CD4-positive, alpha-beta T cell treated with Interleukin-2 at 100 ng/mL for 4 hours (primary cell): ENCODE measurements at places on chromosomes 7 and 10.

- no peak for DNase-seq
Measured at GRCh38 chr7:81231301-81231838, 312.5 kb upstream of the SEMA3C start.

- DNase-seq: no peak
Measured at GRCh38 chr7:21184942-21185652, 242.8 kb upstream of the SP4 start.

- no peak for DNase-seq
Measured at GRCh38 chr7:4139656-4140625, 542.2 kb upstream of the FOXK1 start.

DNA sequence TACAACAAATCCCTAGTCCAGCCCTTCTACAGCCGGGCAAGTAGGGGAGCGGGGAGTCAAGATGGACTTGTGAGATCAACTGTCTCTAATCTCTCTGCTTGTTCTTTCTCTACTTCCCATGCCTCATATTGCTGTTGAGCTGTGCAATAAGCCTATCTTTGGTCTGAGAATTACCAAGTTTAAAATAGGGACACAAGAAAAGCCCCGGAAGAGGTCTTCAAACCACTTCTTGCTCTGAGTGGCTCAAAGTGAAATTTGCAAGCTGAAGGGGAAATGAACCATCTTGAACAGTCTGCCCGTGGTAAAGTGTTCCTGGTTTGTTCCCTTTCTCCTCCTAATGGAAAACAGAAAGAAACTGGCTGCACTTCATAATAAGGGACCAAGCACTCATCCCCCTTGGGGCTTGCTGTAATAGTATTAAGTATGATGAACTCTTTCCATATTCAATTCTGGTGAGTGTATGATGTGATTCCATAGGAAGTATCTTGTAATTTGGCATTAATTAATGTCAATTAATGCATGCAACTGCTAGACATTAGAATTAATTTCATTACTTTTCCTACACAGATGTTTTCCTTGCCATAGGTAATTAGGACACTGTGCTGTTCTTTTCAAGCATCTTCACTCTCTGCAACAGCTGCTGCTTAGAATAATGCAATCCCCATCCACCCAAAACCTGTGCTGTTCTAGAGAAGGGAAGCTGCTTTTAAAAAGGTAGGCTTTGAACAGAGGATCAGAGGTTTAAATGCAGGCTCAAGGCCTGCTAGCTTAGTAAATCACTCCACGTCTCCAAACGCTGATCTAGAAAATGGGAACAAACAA is 449.6 kb downstream of the SORCS1 start:
- DNase-seq: no peak

DNA sequence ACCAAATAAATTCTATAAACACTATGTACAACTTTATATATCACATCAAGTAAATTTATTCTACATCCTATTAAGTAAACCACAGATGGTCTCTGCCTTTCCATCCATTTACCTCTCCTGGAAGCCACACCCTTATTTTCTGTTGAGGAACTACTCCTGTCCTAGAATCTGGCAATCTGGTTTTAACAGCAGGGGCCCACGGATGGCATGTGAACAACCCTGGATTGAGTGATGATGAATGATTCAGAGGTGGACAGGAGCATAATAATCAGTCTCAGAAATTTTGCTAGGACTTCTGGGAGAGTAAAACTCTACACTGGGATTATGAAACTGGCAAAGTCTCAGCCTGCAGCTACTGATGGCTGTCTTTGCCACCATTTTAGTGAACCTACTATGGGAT is 54.1 kb downstream of the CDK6 start:
- DNase-seq: no peak
